ENCODE measurements at places on chromosomes 7 and 10. TPM values are rescaled to one million over a fixed set of nuclear protein-coding genes. Genes with fewer than 3 reads are reported as not detected.

Gene C10orf53
- not detected for total RNA-seq

Gene CACNA2D1
- total RNA-seq = 54.4 TPM

Gene SP4
- 9.5 TPM for total RNA-seq

Gene SPDYE16
- 0.10 TPM for total RNA-seq

Gene FFAR4
- 1.6 TPM for total RNA-seq

Gene IQUB
- total RNA-seq = 0.49 TPM

Gene LEP
- 0.59 TPM for total RNA-seq

Gene RAB19
- total RNA-seq = 0.49 TPM

Gene THSD7A
- 6.9 TPM for total RNA-seq

Gene EPO
- not detected for total RNA-seq

GRCh38 chr10:89516149-89516832, 19.1 kb downstream of the SLC16A12 start:
- DNase-seq = peak; percentile 49

- DNase-seq = no peak
Measured at GRCh38 chr7:108351729-108352131, 104.5 kb downstream of the NRCAM start.

DNA sequence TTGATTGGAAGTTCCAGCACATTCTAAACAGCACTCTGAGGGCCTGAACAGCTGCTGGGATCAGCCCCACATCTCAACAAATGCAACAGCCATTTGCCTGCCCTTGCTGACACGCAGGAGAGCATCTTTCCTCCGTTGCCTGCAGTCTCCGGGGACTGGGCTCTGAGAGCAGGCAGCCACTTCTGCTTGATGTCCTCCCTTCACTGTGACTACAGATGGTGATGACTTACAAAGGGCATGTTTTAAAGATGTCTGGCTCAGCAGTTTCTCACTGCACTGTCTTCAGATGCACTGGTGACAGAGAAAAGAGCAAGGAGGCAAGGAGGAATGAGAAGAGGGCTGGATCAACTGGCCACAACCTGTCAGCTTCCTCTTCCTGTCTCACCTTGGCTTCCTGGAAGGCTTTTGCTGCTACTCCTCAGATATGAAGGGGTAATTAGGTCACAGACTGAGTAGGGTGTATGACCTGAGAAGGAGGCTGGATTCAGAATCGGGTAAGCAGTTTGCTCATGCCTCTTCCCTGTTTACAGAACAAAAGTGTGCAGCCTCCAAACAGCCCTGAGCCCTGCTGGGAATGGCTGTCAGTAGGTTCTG, 143.5 kb upstream of the GHITM start:
- no peak for DNase-seq

- DNase-seq = no peak
Measured at GRCh38 chr10:3811291-3811870, 26.4 kb upstream of the KLF6 start.

- DNase-seq = peak; percentile 63
Measured at GRCh38 chr7:158784270-158784669, 45.0 kb downstream of the ESYT2 start.

DNA sequence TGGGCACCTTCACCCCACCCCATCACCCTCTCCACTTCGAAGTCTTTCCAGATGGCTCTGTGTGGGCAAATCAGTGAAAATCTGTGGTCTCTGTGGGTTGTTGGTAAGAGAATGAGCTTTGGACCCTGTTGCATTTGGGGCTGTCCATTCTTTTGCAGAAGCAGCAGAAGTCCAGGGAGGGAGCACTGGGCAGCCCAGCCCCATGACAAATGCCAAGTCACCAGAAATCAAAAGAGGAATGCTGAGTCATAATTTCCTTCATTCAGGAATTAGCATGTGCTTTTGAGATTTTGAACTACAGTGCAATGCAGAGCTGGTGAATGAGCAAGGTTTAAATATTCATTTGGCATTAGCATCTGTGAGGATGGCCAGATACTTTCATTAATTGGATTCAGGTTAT, 556.2 kb downstream of the LRMDA start:
- DNase-seq = peak; percentile 8

DNA sequence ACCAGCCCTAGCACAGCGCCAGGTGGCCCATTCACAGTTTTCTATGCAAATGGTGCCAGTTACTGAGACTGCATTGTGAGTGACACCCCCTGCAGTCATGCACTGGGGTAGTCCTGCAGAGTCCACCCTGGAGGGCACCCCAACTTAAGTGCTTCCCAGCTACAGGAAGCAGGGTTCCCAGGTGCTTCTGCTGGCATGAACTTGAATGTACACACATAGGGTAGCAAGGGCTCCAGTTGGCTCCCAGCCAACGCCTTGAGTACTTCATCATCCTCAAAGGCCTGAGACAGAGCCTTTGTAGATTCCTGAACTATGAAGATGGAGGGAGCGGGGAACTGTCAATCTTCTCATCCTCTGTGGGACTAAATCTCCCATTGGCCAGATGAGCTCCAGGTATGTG, 11.5 kb upstream of the NPFFR1 start:
- DNase-seq = no peak

DNA sequence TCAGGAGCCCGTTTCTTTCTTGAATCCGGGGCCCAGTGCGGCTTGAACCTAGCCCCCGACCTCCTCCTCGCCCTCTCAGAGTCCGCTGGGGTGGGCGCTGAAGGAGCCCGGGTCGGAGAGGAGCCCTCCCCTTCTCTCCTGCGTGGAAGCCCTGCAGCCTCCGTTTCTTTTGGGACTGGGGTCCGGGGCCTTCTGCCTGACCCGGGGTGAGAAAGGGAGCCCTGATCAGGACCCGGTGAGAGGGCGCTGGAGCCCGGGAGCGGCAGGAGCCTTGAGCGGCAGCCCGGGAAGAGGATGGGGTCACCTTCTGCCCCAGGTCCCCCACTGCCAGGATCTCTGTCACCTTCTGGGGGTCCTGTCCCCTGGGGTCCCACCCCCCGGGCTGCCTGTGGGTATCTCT, 162.3 kb downstream of the ZNF33B start:
- no peak for DNase-seq

- DNase-seq = no peak
Measured at GRCh38 chr7:131546583-131547141, 9.8 kb downstream of the PODXL start.

- no peak for DNase-seq
Measured at GRCh38 chr10:97483506-97483905, 14.7 kb downstream of the MMS19 start.

DNA sequence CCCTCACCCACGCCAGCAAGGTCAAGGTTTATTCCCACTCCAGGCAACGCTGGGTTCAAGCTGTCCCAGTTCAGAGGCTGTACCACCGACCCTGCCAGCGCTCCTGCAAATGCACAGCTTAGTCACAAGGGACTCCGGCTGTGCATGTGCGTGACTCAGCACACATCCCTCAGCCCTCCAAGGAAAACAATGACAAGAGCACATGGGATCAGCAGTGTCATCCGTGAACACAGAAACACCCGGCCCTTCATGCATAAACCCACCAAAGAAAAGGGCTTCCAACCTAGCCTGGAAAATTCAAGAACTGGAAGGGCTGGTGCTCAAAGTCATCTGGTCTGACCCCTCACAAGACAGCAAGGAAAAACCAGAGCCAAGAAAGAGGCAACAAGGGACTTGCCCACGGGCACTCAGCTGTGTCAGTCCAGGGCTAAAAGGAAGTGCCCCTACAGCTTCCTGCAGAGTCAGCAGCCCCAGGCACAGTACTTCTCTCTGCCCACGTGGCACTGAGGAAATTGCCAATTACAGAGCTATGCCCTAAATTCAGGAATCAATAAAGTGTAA, 106.1 kb downstream of the KCNMA1 start:
- DNase-seq = no peak

- no peak for DNase-seq
Measured at GRCh38 chr7:75739796-75740672, 1.3 kb upstream of the HIP1 start.

GRCh38 chr7:42082144-42082543, 154.9 kb downstream of the GLI3 start:
- peak; percentile 23 for DNase-seq

- DNase-seq = peak; percentile 46
Measured at GRCh38 chr7:74656441-74656836, 1.1 kb upstream of the GTF2I start.

DNA sequence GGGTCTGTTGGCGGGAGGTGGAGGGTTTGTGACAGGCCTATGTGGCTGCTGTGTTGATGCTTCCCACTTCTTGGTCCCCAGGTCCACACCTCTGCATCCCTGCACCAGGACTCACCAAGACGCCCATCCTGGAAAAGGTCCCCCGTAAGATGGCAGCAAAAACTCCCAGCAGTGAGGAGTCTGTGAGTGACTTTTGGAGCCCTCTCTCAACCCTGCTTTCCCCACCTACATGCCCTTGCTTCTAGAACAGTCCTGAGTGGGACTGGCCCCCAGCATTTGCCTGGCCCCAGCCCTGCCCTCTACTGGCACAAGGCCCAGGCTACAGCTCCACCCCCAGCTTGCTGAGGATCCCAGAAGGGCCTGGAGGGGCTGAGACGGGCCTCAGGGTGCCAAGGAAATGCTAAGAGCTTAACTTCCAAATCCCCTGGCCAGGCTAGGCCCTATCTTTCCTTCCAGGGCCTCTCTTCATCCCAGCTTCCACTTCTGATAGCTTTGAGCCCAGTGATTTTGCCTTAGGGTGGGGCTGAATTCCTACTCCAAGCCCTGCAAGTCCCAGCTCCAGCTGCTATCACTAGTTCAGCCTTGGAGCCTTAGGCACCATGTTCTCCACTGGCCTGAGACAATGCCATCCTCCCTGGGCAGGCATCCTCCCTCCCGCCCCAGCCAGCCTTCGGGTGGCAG, 2.7 kb downstream of the CHAT start:
- DNase-seq = no peak

DNA sequence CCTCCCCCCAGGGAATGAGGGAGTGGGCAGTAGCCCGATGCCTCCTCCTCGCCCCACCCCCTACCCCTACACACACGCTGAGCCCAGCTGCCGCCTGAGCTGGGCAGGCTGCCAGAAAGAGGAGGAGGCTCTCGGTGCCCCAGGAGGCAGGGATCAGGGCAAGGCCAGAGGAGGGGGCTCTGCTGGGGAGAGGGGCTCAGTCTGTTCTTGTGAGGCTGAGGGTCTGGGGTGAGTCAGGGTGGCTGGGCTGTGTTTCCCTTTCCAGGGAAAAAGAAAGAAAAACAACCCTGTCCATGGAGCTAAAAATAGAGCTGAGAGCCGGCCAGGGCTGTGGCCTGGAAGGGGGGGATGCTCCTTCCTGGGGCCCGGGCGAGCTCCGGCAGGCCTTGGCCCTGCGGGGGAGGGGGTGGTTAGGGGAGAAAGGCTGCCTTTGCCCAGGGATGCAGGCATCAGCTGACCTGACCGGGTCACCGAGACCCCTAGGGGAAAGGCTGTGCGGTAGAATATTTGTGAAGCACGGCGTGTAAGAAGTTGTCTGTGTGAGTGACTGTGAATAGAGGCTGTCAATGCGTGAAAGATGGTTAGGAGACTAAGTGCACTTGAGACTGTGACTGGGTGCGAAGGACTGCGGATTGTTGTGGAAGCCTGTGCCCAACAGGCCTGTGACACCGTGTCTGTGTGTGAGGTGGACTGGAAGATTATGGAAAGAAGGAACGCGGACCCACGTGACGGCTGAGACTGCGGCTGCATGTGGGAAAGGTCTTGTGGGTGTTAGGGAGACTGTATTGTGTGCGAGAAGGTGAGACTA, 1.2 kb upstream of the LZTS2 start:
- DNase-seq = peak; percentile 73

DNA sequence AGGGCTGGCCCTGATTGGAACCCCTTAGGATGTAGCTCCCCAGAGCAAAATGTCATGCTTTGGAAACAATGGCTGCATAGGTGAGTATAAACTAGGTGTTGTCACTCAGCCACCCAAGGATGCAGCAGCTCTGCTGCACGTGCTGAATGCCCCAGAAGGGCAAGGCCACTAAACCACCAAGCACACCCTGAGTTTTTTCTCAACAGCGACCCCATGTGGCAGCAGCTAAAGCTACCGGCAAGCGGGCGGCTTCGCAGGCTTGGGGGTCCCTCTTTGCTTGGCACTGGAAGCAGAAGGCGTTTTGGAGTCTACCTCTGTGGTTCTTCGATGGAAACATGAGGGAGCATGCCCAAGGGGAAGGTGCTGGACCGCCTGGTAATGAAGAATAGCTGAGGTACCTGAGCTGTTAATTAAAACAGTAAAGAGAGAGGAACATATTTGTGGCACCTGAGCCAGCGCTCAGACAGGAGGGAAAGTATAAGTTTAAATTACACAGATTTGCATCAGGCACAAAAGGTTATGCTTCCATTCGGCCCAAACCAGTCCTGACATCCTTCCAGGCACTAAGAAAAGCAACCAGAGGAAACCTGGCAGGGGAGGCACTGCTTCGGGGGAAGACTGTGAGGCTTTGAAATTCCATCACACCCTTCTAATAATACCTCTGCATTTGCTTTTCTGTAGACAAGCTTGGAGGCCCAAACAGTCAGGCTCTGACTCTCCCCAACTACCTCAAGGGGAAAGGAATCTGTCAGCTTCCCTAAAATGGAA, 152.1 kb downstream of the GFRA1 start:
- no peak for DNase-seq

GRCh38 chr10:90785782-90786181, 72.1 kb downstream of the HTR7 start:
- no peak for DNase-seq
